Mesothelial cell of epicardium (in vitro differentiated cells): ENCODE measurements at places on chromosomes 11 and 22. TPM values are rescaled to one million over a fixed set of nuclear protein-coding genes. Genes with fewer than 3 reads are reported as not detected.

DNA sequence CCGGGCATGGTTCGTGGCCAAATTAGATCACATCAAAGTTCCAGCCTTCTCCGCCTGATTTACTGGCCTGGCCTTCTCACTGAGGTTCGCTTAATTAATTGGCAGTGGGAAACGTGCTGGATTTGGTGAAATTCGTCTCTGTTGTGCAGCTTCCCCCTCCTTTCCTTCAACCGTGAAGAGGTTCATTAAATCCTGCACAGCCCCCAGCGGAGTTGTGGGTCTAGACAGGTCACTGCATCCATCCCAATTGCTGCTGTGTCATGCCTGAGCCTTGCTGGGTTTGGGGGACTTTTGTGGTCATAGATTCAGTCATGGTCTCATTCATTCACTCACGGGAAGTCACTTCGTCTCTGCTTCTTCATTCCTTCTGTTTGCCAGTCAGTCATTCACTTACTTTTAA, 90.0 kb downstream of the INSC start:
- no peak overlapping the region for H3K4me3 ChIP-seq
- peaks cover 50% of the 10 kb centered on the region for H3K27me3 ChIP-seq
- no peaks in the 10 kb centered on the region for H3K36me3 ChIP-seq
- DNase-seq, result no peak
- H3K4me1 ChIP-seq, result no peaks in the 10 kb centered on the region
- no peak overlapping the region for H3K27ac ChIP-seq

- no peaks in the 10 kb centered on the region for H3K27me3 ChIP-seq
- no peak overlapping the region for H3K27ac ChIP-seq
- H3K4me3 ChIP-seq, result no peak overlapping the region
These were observed 27.1 kb downstream of the AGBL2 start for GRCh38 chr11:47688111-47688510.

GRCh38 chr11:83292709-83293456, 6.7 kb upstream of the CCDC90B start:
- H3K4me1 ChIP-seq, result peaks cover 4% of the 10 kb centered on the region
- no peak for DNase-seq
- H3K36me3 ChIP-seq, result no peaks in the 10 kb centered on the region

DNA sequence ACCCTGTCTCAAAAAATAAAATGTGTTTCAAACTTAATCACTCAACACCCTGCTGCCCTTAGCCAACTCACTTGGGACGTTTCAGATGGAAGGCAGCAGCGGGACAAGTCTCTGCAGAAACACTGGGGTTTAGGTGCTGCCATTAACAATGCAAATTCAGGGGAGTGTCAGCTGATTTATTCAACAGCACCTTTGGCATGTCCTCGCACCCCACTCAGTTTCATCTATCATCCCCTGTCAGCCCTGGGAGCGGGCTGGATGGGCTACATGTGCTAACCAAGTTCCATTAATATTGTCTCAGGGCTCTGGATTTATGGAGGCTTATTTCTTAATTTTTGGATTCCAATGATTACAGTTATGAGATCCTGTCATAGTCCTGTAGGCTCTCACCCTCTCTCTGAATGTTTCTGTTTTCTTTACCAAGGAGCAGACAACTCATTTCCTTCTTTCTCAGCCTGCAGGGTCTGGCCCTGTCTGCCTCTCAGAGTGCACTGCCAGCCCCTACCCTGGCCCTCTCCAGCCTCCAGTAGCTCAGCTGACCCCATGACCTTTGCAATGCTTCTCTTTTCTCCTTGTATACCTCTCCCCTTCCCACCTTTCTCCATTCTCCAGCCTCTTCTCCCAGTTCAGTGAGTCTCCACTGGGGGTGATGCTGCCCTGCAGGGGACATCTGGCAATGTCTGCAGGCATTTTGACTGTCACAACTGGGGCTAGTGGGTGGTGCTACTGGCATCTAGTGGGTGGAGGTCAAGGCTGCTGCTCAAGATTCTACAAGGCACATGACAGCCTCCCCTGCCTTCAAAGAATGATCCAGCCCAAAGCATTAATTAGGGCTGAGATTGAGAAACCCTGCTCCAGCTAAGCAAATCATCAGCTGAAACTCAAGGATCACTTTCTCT, 79.0 kb downstream of the APIP start:
- H3K4me3 ChIP-seq, result no peak overlapping the region
- no peak overlapping the region for H3K27ac ChIP-seq
- H3K27me3 ChIP-seq, result no peaks in the 10 kb centered on the region
- no peak for DNase-seq
- no peaks in the 10 kb centered on the region for H3K4me1 ChIP-seq

- DNase-seq, result no peak
- no peak overlapping the region for H3K4me3 ChIP-seq
- H3K4me1 ChIP-seq, result peaks cover 4% of the 10 kb centered on the region
- H3K27me3 ChIP-seq, result peaks cover 49% of the 10 kb centered on the region
- H3K36me3 ChIP-seq, result no peaks in the 10 kb centered on the region
These were observed 4.8 kb upstream of the FBXO7 start for GRCh38 chr22:32469799-32470212.

- DNase-seq, result no peak
- peaks cover 13% of the 10 kb centered on the region for H3K4me1 ChIP-seq
- no peaks in the 10 kb centered on the region for H3K36me3 ChIP-seq
- H3K4me3 ChIP-seq, result no peak overlapping the region
These were observed 488.5 kb downstream of the SOX6 start for GRCh38 chr11:15867871-15868270.

- no peak for DNase-seq
- H3K27me3 ChIP-seq, result no peaks in the 10 kb centered on the region
- no peak overlapping the region for H3K27ac ChIP-seq
- no peak overlapping the region for H3K4me3 ChIP-seq
These were observed 14.1 kb downstream of the KBTBD3 start for GRCh38 chr11:106063009-106063408.

Gene GGTLC2
- total RNA-seq, result 0.31 TPM in 1 of 3 replicates, not detected in the others

Gene ACAT1
- total RNA-seq, result 27.2 to 33.2 TPM (median 32.2 TPM) in 3 replicates

- H3K36me3 ChIP-seq, result no peaks in the 10 kb centered on the region
- no peaks in the 10 kb centered on the region for H3K27me3 ChIP-seq
- no peak overlapping the region for H3K4me3 ChIP-seq
These were observed 145.2 kb downstream of the DBX1 start for GRCh38 chr11:20015101-20015500.
